Activated CD8-positive, alpha-beta T cell treated with anti-CD3 and anti-CD28 coated beads, Interleukin-2, amount 10 ng/mL, durations not matched to agents 7 days and 5 days (primary cell): ENCODE measurements at places on chromosomes 7 and 10. TPM values are rescaled to one million over a fixed set of nuclear protein-coding genes. Genes with fewer than 3 reads are reported as not detected.

HOXA7 gene
- not detected for total RNA-seq

ADIRF gene
- total RNA-seq: not detected

CDC14C gene
- total RNA-seq: not detected

SLC29A4 gene
- 0.42 TPM for total RNA-seq

FUOM gene
- 13.4 TPM for total RNA-seq

VWA2 gene
- total RNA-seq: not detected

DNA2 gene
- 52.6 TPM for total RNA-seq

FAM237B gene
- total RNA-seq: not detected

GRCh38 chr7:29449569-29450260 lies 113.9 kb upstream of the PRR15 start:
- no peak for DNase-seq

GRCh38 chr10:102644066-102644645 lies at the start of gene TRIM8:
Gene TRIM8, plus strand, starts transcription at chr10:102644479. Its CDS starts 139 bp downstream, at chr10:102644618.
- DNase-seq: peak; percentile 67

GRCh38 chr7:31903962-31904361 lies 166.2 kb downstream of the PDE1C start:
- DNase-seq: no peak

- no peak for DNase-seq
These were observed 8.6 kb upstream of the TAS2R60 start for GRCh38 chr7:143434660-143435059.

DNA sequence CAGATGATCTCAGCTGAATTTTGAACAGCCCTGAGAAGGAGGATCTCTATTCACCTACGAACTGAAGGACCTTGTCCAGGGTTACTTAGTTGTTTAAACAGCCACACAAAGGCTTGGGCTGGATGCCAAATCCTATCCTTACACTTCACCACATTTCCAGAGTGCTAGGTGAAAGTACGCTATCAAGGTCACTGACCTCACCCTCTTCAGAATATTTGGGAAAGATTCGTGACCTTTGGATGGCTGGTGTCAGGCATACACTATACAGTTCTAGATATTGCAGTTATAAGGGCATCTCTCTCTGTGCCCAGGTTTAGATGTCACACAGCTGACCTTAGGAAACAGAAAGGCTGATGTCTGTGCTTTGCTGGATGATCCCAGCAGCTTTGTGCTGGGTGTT lies 61.2 kb upstream of the ABLIM1 start:
- DNase-seq: no peak

DNA sequence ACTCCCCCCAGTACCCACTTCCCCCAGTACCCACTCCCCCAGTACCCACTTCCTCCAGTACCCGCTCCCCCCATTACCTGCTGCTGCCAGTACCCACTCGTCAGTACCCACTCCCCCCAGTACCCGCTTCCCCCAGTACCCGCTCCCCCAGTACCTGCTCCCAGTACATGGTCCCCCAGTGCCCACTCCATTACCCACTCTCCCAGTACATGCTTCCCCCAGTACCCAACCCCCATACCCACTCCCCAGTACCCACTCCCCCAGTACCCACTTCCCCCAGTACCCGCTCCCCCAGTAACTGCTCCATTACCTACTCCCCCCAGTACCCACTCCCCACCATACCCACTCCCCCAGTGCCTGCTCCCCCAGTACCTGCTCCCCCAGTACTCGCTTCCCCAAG lies 550.6 kb downstream of the DNAJB6 start:
- no peak for DNase-seq

DNA sequence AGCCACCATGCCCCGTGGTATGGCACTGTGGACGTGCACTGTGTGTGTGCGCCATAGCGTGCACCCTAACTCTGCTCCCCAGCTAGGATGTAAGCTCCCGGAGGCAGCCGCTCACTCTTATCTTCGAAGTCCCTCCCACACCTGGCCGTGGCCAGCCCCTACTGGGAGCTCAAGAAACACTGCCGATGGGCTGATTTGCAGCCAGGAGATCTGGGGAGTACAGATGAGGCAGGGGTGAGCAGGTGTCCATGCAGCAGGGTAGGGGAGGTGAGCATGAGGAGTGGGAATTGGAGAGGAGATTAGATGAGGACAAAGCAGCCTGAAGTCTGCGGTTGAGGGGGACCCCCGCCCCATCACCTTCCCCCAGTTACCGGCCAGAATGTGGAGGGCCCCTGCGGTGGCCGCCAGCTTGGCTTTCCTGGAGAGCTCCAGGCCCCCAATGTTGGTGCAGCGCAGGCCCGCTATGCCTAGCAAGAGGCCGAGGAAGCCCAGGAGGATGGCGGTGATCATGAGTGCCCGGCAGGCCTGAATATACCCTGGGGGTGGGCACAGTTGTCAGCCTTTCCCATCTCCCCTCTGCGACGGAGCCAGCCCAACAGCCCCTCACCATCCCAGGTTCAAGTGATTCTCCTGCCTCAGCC lies 3.6 kb downstream of the CLDN15 start:
- no peak for DNase-seq
